Kidney epithelial cell (primary cell): ENCODE measurements at places on chromosomes 11 and 22. TPM values are rescaled to one million over a fixed set of nuclear protein-coding genes. Genes with fewer than 3 reads are reported as not detected.

- DNase-seq: no peak
Observed at GRCh38 chr22:32494971-32495370, 20.4 kb downstream of the FBXO7 start.

DNA sequence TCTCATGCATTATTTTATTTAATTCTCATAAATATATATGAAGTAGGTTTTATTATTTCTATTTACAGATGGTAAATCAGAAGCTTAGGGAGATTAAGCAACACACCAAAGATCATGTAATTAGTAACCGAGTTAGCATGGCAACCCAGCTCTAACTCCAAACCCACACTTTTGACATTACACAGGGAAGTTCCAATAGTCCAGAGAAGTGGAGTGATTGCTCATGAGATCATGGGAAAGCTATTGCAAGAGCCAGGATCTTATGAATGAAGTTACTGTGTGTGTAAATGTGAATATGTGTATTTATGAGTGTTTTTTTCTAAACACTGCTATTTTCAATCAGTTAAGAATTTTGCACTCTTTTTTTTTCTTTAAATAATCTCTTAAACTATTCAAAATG lies 225.8 kb upstream of the KIRREL3 start:
- no peak for DNase-seq

- no peak for DNase-seq
Observed at GRCh38 chr11:7077101-7077500, 11.7 kb upstream of the RBMXL2 start.

GRCh38 chr22:38114484-38115398 lies 4.3 kb upstream of the BAIAP2L2 start:
- peak; percentile 26 for DNase-seq

GRCh38 chr11:122804796-122805195 lies 33.5 kb upstream of the CRTAM start:
- DNase-seq: no peak

DNA sequence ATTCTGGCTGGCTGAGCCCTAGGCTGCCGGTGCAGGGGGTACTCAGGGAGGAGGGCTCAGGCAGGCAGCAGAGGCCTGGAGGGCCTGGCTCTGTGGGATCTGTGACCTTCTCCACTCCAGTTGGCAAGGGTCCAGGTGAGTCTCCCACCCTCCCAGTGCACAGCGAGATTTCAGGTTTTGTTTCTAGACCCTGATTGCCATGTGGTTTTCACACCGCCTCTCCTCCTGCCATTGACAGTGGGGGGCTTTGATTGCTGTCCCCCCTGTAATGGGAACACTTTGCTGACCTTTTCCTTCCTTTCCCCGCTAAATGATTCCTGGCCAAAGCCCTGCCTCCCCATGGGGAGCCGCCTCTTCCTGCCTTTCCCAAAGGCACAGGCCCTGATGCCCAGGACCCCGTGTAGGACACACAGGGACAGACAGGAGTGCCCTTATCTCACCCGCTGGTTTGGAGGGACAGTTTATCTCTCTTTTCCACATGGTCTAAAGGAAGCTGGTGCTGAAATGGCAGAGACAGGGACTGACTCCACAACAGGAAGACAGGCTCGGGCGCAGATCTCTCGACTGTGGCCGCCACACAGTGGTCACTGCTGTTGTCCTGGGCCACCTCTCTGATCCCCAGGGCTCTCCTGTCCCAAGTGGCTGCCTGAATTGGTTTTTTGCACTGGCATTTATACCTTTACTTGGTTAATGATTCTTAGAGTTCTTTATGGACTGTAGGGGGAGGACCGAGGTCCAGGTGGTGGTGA lies 43.4 kb downstream of the BCR start:
- DNase-seq: no peak

GRCh38 chr11:123371506-123372297 lies 58.4 kb upstream of the GRAMD1B start:
- no peak for DNase-seq

DNA sequence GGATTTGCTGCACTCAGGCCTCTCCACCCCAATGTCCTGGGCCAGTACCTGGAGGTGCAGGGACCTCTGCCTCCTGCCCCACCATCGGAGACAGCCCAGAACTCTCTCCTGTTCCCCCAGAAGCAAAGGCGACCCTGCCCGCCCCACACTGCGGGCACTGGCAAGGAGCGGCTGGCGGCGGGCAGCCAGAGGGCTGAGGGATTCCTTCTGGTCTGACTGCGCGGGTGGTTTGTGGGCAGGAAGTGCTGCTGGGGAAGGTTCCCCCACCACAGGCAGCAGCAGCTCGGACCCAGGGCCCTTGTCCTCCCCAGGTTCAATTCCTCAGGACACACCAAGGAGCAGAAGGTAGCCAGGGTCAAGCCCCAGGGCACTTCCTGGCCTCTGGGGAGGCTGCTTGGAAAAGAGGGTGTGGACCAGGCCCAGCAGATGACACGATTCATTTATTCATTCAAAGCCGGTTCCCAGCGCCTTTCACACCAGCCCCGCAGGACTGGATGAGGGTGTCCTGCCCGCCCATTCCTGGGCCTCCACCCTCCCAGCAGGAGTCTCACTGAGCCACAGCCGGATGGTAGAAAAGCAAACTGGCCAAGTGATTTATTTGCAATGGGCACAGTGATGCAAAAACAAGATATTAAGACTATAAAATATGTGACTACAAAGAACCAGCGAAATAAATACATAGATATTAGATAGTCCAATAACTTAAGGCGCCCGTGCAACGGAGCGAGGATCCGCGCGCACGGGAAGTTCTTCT lies 1.2 kb downstream of the PHLDA2 start:
- no peak for DNase-seq

GRCh38 chr11:91239359-91239758 lies 985.3 kb upstream of the FAT3 start:
- DNase-seq: no peak

The POU2AF2 gene
- not detected in 2 replicates for total RNA-seq

The SLC17A6 gene
- total RNA-seq: not detected in 2 replicates
